RCC 7860 (cell line): ENCODE measurements at places on chromosomes 16 and 17.

GRCh38 chr17:70447588-70447987, 278.3 kb downstream of the KCNJ2 start:
- no peak for DNase-seq

DNA sequence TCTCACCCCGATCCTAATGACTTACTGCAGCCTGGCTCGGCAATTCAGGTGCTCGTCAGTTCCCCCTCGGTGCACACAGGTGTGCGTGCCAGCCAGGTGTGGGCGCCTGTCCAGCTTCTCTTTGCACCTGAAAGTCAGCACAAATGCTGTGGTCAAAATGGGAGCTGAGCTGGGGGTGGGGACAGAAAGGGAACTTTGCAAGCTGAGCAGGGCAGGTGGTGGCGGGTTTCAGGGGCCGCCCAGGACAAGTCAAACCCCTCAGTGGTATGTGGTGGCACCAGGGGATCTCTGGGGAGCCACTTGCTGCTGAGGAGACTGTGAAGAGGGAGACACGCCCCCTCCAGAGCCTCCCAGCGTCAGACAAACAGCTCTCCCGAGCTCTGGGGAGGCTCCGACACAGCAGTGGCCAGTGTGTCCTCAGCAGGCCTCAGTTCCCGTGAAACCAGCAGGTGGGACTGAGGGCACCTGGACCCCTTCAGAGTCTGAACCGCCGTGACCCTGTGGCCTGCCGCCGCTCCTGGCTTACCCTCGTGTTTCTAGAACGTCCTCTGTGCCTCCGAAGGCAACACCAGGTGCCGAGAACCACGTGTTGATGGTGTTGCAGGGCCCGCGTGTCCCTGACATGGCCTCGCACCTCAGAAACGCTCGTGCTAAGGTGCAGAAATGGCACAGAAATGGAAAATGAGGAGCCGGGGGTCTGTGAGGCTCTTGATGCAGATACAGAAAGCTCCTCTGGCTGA, 233.5 kb upstream of the TNRC6C start:
- DNase-seq = no peak

GRCh38 chr17:74185571-74186185, 17.8 kb upstream of the RPL38 start:
- DNase-seq = no peak

GRCh38 chr17:17877529-17878358, 41.0 kb upstream of the SREBF1 start:
- DNase-seq = peak; percentile 22

GRCh38 chr17:34377078-34377823, 14.2 kb upstream of the CCL1 start:
- no peak for DNase-seq

DNA sequence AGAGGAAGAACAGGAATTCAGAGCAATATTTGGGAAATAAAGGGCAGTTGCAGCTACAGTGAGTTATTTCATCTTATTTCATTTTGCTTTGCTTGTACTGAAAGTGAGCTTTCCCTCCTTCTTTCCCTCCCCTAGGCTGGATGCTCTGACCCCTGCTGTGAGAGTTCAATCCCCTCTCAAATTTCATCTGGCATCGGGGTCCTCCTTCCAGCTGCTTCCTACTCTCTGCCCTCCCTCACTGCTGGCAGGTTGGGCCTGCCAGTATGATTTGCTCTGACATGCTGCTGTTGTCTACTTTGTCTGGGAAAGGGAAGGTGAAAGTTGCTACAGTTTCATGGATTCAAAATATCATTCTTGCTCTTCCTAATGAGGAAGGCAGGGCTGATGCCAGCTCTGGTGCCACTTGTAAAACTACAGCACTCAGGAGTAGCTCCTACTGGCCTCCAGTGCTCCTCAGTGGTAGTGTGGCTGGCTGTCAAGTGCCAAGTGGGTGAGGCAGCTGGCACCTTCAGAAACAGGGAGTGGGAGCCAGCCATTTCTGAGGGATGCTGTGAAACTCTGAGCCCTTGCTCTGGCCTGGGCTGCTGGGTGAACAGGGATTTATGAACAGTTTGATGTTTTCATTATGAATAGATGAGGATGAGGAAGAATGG, 408.6 kb downstream of the HAPSTR1 start:
- DNase-seq = no peak

DNA sequence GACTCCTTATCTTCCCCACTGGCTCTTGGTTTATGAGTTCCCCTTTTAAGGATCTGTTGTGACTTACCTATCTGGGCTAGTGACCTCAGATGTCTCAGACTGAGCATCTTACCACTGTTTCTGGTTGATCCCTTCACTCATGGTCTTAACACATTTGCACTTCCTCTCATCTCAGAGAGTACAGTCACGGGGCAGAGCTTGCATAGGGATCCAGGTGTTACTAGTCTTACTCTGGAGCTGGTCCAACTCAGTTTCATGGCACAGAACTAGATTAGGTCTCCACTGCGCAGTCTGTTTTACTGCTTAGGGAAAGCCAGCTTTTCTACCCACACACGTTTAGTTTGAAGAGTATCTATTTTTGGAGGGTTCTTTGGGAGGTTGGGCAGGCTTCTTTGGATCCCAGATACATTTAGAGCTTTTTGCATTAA, 10.2 kb downstream of the GABARAPL2 start:
- no peak for DNase-seq

GRCh38 chr17:57715981-57716380, 29.1 kb downstream of the CCDC182 start:
- DNase-seq = no peak

DNA sequence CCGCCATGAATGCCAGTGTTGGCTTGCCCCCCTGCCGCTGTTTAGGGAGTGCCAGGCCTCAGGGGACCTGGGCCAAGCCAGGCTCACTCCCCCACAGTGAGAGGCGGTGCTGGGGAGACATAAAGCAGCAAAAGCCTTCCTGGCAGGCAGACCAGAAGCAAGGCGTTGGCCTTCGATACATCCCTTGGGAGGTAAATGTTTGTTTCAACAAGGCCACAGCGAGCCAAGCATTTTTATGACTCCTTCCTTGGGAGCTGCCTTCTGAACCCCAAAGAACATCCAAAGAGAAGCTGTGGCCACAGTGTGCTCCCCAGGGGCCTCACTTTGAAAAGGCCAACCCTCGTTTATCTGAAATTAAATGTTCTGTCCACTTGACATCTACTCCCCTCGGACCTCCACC, 119.7 kb upstream of the CIBAR2 start:
- no peak for DNase-seq

GRCh38 chr17:46039592-46040186, 40.6 kb downstream of the STH start:
- DNase-seq = no peak

- DNase-seq = peak; percentile 6
Observed at GRCh38 chr17:8420041-8420934, 15.4 kb upstream of the NDEL1 start.
